ENCODE measurements at places on chromosomes 5 and 9.

- H3K27me3 ChIP-seq = no peaks in the 10 kb centered on the region
- H3K27ac ChIP-seq = no peak overlapping the region
- no peak overlapping the region for H3K4me3 ChIP-seq
- no peaks in the 10 kb centered on the region for H3K36me3 ChIP-seq
- H3K4me1 ChIP-seq = peaks cover 25% of the 10 kb centered on the region
Observed at GRCh38 chr5:135400866-135401265, 1.8 kb upstream of the MACROH2A1 start.

- no peak overlapping the region for H3K27ac ChIP-seq
- H3K27me3 ChIP-seq = peaks cover 98% of the 10 kb centered on the region
- no peaks in the 10 kb centered on the region for H3K4me1 ChIP-seq
- DNase-seq = no peak
Observed at GRCh38 chr9:138043061-138043410, 165.5 kb downstream of the CACNA1B start.

DNA sequence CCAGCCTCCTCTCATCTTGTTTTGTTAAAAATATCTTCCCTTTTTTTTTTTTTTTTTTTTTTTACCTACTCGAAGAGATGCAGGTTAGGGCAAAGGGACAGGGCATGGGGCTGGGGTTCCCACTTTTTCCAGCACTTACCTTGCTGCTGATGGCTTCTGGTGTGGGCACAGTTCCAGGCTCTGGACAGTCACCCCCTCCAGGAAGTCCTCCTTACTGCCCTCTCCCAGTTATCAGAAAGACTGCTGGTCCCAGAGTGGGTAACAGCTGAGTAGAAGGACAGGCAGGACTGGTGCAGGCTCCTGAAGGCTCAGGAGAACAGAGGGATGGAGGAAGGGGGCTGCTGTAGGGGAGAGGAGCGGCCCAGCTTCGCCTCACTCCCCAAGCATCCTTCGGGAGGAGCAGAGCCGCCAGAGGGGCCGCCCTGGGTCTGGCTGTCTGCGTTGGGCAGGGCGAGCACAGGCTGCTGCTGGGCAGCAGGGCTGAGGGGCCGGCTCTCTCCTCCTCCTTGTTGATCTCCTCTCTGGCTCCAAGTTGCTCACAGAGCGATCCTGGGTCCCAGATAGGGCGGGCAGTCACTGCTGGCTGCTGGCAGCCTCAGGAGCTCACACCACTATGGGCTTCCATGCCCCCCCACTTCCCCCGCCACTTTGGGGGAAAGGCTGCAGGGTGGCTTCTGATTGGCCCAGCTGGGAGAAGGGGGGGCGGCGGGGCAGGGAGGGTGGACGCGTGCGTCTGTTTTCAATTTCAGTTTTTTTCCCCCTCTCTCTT, at the start of gene PDGFRB:
Gene PDGFRB (minus strand): TSS at position 588 of the 769 bp plus-strand sequence. CDS start 18,798 bp downstream, outside the sequence.
- H3K27ac ChIP-seq = no peak within 1 kb of the TSS
- no peaks in the 10 kb centered on the region for H3K4me1 ChIP-seq
- H3K4me3 ChIP-seq = peak within 1 kb of the TSS; percentile 69
- peak; percentile 24 for DNase-seq
- no peaks in the 10 kb centered on the region for H3K36me3 ChIP-seq
- no peaks in the 10 kb centered on the region for H3K27me3 ChIP-seq

DNA sequence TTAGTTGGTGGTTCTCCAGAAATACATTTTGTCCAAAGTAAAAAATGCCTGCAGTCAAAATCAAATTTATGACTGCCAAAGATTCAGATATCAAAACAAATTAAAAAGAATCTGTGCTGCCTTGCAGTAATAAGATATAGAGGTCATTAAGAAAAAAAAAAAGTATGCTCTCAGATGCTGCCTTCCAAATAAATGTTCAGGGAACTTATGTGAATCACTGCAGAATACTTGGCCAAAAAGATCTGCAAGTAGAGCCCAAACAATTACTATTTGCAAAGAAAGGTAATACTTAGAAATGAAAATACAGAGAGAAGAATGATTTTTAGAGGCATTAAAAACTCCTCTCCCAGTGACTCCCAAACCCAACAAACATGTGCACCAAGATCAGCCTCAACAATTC, 52.4 kb downstream of the MRPS27 start:
- no peaks in the 10 kb centered on the region for H3K27me3 ChIP-seq
- H3K27ac ChIP-seq = no peak overlapping the region
- no peak for DNase-seq
- H3K36me3 ChIP-seq = no peaks in the 10 kb centered on the region

GRCh38 chr9:126756238-126756637, 48.6 kb upstream of the ZBTB43 start:
- no peak for DNase-seq
- H3K4me1 ChIP-seq = no peaks in the 10 kb centered on the region
- no peak overlapping the region for H3K4me3 ChIP-seq

DNA sequence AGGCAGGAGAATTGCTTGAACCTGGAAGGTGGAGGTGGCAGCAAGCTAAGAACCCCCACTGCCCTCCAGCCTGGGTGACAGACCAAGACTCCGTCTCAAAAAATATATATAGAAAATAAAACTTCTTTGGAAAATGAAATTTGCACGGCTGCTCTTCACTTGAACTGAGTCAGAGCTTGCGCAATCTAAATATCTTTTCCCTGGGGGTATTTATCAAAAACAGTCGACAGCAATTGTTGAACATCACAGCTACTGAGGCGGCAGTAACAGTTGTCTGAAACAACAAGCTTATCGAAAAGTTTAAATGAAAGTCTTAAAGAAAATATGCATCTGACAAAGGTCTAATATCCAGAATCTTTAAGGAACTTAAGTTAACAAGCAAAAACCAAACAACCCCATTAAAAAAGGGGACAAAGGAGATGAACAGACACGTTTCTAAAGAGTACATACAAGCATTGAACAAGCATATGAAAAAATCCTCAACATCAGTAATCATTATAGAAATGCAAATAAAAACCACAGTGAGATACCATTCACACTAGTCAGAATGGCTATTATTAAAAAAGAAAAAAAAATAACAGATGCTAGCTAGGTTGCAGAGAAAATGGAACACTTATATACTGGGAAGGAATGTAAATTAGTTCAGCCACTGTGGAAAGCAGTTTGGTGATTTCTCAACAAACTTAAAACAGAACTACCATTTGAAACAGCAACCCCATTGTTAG, 153.6 kb upstream of the CDH9 start:
- H3K36me3 ChIP-seq = no peaks in the 10 kb centered on the region
- no peak overlapping the region for H3K4me3 ChIP-seq
- H3K27ac ChIP-seq = no peak overlapping the region
- no peaks in the 10 kb centered on the region for H3K4me1 ChIP-seq
- no peaks in the 10 kb centered on the region for H3K27me3 ChIP-seq

DNA sequence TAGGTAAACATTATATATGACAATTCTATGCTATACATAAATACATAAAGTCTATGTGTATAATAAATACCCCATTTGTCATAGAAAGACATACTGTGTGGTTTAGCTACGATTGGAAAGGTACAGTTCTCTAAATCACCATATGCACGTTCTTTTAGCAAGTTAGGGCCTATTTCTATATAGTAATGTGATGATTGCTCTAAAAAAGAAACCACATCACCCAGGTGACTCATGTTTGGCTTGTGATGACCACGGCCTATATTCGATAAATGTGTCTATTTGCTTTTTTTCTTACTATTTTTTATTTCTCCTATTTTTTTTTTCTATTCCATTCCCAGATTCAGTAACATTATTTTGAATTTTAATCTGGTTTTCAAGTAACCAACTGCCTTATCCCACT, 34.7 kb downstream of the RETREG1 start:
- no peak overlapping the region for H3K27ac ChIP-seq
- DNase-seq = no peak
- no peaks in the 10 kb centered on the region for H3K4me1 ChIP-seq
- no peak overlapping the region for H3K4me3 ChIP-seq
- no peaks in the 10 kb centered on the region for H3K27me3 ChIP-seq

- no peaks in the 10 kb centered on the region for H3K36me3 ChIP-seq
- H3K4me3 ChIP-seq = no peak overlapping the region
- no peak for DNase-seq
- no peaks in the 10 kb centered on the region for H3K4me1 ChIP-seq
- no peaks in the 10 kb centered on the region for H3K27me3 ChIP-seq
- no peak overlapping the region for H3K27ac ChIP-seq
Observed at GRCh38 chr5:10989577-10990263, 228.7 kb upstream of the DAP start.

- peak; percentile 90 for DNase-seq
- H3K27me3 ChIP-seq = 0 out of 2 replicates have a peak, but pooled peaks cover 5% of the 10 kb centered on the region
- peaks cover 8% of the 10 kb centered on the region for H3K4me1 ChIP-seq
- H3K4me3 ChIP-seq = peak within 1 kb of the TSS; percentile 93
Observed at GRCh38 chr5:60699609-60700415, at the start of gene DEPDC1B. TSS of gene DEPDC1B (minus strand) at chr5:60700166. CDS start at chr5:60700093, 73 bp downstream.

- peaks cover 9% of the 10 kb centered on the region for H3K4me1 ChIP-seq
- H3K27me3 ChIP-seq = no peaks in the 10 kb centered on the region
- DNase-seq = peak; percentile 99
- H3K4me3 ChIP-seq = peak within 1 kb of the TSS; percentile 85
- peak within 1 kb of the TSS; percentile 82 for H3K27ac ChIP-seq
- H3K36me3 ChIP-seq = no peaks in the 10 kb centered on the region
Observed at GRCh38 chr5:103258368-103258956, at the start of gene MACIR. TSS of gene MACIR (plus strand) at chr5:103258763. CDS start at chr5:103275920, 17,157 bp downstream.

- H3K36me3 ChIP-seq = no peaks in the 10 kb centered on the region
- no peak overlapping the region for H3K27ac ChIP-seq
- peaks cover 48% of the 10 kb centered on the region for H3K27me3 ChIP-seq
- H3K4me1 ChIP-seq = no peaks in the 10 kb centered on the region
- H3K4me3 ChIP-seq = no peak overlapping the region
- no peak for DNase-seq
Observed at GRCh38 chr9:134324359-134325095, 1.7 kb upstream of the RXRA start.

DNA sequence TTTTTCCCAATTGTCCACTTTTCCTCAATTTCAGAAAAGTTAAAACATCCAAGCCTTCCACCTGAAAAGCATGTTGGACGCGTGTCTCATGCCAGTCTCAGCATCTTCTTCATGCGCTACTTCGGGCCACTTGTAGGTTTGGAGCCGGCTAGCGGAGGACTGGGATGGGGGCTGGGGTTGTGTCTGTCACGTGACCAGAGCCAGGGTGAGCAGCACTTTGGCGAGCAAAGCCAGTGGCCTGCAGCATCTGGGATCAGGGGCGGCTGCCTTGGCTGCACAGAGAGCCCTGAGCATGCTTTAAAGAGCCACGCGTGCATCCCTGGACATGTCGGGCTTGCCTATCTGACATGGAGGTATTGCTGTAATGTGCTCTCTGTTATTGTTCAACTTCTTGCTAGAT, 41.2 kb downstream of the SLC6A3 start:
- no peak for DNase-seq
- no peak overlapping the region for H3K27ac ChIP-seq
- peaks cover 93% of the 10 kb centered on the region for H3K27me3 ChIP-seq
- no peaks in the 10 kb centered on the region for H3K4me1 ChIP-seq

DNA sequence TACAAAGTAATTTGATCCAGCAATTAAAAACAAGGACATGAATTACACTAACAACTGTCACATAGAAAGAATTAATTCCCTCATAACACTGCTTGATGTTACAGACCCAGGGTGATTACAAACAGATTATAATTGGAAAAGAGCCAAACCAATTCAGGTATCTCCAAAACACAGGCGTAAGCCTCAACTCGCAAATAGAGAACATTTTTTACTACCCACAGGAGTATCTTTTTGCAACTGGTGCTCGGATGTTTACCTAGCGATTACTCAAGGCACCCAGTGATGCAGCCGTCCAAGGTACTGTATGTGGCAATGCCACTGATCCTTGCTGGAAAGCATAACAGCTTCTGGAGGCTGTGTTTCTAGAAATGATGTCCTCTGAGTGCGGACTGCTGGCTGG, 386.1 kb upstream of the KIF2A start:
- no peaks in the 10 kb centered on the region for H3K36me3 ChIP-seq
- H3K27ac ChIP-seq = no peak overlapping the region
- H3K27me3 ChIP-seq = no peaks in the 10 kb centered on the region
- no peak overlapping the region for H3K4me3 ChIP-seq
- DNase-seq = no peak

- H3K4me1 ChIP-seq = no peaks in the 10 kb centered on the region
- DNase-seq = peak; percentile 67
- H3K36me3 ChIP-seq = no peaks in the 10 kb centered on the region
- no peak overlapping the region for H3K4me3 ChIP-seq
- no peak overlapping the region for H3K27ac ChIP-seq
Observed at GRCh38 chr5:102681403-102681983, 73.6 kb upstream of the PAM start.

- peaks cover 13% of the 10 kb centered on the region for H3K4me1 ChIP-seq
- no peaks in the 10 kb centered on the region for H3K36me3 ChIP-seq
- peak; percentile 70 for DNase-seq
- peak within 1 kb of the TSS; percentile 72 for H3K4me3 ChIP-seq
- H3K27ac ChIP-seq = peak within 1 kb of the TSS; percentile 66
- H3K27me3 ChIP-seq = no peaks in the 10 kb centered on the region
Observed at GRCh38 chr9:21802418-21803000, at the start of gene MTAP. TSS of gene MTAP (plus strand) at chr9:21802636. CDS start at chr9:21802749, 113 bp downstream.

GRCh38 chr5:179297486-179298180, 47.6 kb downstream of the ADAMTS2 start:
- no peaks in the 10 kb centered on the region for H3K4me1 ChIP-seq
- H3K27me3 ChIP-seq = peaks cover 30% of the 10 kb centered on the region
- no peak overlapping the region for H3K4me3 ChIP-seq
- DNase-seq = no peak

- H3K27me3 ChIP-seq = no peaks in the 10 kb centered on the region
- DNase-seq = no peak
- H3K36me3 ChIP-seq = no peaks in the 10 kb centered on the region
- no peak overlapping the region for H3K27ac ChIP-seq
- H3K4me1 ChIP-seq = no peaks in the 10 kb centered on the region
Observed at GRCh38 chr5:171840066-171840465, 54.4 kb downstream of the SMIM23 start.

- H3K27me3 ChIP-seq = no peaks in the 10 kb centered on the region
- H3K27ac ChIP-seq = no peak overlapping the region
- no peak overlapping the region for H3K4me3 ChIP-seq
- H3K4me1 ChIP-seq = no peaks in the 10 kb centered on the region
Observed at GRCh38 chr5:158084292-158084691, 225.3 kb upstream of the CLINT1 start.

- no peaks in the 10 kb centered on the region for H3K36me3 ChIP-seq
- DNase-seq = no peak
- H3K4me3 ChIP-seq = 0 out of 2 replicates have a peak overlapping the region, but pooled peaks have one; percentile 11
- peak overlapping the region; percentile 41 for H3K27ac ChIP-seq
- peaks cover 41% of the 10 kb centered on the region for H3K4me1 ChIP-seq
- no peaks in the 10 kb centered on the region for H3K27me3 ChIP-seq
Observed at GRCh38 chr5:42719034-42719433, 37.6 kb upstream of the CCDC152 start.

- H3K27ac ChIP-seq = no peak overlapping the region
- no peaks in the 10 kb centered on the region for H3K4me1 ChIP-seq
- no peak for DNase-seq
- no peak overlapping the region for H3K4me3 ChIP-seq
- H3K27me3 ChIP-seq = no peaks in the 10 kb centered on the region
Observed at GRCh38 chr9:116644091-116644688, 42.9 kb upstream of the TRIM32 start.

DNA sequence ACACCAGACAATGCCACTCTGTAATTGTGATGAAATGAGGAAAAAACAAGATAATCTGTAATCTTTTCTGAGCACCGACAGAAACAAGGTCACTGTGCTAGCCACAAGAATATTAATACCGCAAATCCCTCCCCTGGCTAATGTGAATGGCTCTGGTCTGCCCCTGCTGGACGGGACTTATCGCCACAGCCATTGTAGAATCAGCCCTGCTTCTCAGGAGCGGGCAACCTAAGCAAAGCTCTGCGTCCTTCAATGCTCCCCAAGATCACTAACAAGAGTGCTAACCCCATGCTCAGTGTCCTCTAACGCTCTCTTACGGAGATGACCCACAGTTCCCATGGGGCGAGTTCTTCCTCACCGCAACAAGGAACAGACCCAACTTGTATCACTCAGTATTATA, 42.7 kb downstream of the OR2V1 start:
- H3K36me3 ChIP-seq = no peaks in the 10 kb centered on the region
- H3K4me3 ChIP-seq = no peak overlapping the region
- peaks cover 21% of the 10 kb centered on the region for H3K27me3 ChIP-seq
- no peak overlapping the region for H3K27ac ChIP-seq
